Activated CD4-positive, alpha-beta T cell treated with anti-CD3 and anti-CD28 coated beads for 48 hours (primary cell): ENCODE measurements at places on chromosomes 7 and 10.
A peak's percentile ranks its signal among the peaks of the same experiment; 100 is the strongest.

- no peak for DNase-seq
These were observed 2.7 kb downstream of the FRAT1 start for GRCh38 chr10:97321804-97322190.

DNA sequence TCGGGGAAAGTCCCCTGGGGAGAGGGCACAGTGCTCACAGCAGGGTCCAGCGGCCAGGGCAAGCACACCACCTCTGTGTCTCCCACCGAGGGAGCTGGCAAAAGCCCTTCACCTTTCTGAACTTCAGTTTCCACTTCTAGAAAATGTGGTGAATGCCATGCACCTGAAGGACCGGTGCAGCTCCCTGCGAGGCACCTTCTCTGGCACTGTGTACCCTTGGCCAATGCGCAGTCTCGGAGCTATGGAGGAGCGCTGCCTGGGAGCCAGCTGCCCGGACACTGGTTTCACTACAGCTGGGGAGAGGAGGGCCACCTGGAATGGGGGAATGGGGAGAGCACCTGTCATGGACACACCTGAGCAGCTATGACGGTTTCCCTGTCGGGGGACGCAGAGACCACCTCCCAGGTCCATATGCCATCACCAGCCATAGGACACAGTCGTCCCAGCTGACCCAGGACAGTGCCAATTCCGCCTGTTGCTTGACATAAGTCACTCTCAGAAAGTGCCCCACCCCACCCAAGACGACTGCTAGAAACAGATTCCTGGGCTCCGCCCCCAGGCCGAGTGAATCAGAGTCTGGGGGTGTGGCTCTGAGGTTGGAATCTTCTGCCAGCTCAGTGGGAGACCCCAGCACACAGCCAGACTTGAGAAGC is 16.8 kb downstream of the RASGEF1A start:
- DNase-seq, result peak; percentile 39

GRCh38 chr7:77536413-77537135 is 521 bp upstream of the PTPN12 start:
- peak; percentile 97 for DNase-seq

- no peak for DNase-seq
These were observed 44.3 kb downstream of the CACUL1 start for GRCh38 chr10:118710487-118710886.

GRCh38 chr7:112789453-112789816 is 758 bp downstream of the TMEM168 start:
- DNase-seq, result no peak

DNA sequence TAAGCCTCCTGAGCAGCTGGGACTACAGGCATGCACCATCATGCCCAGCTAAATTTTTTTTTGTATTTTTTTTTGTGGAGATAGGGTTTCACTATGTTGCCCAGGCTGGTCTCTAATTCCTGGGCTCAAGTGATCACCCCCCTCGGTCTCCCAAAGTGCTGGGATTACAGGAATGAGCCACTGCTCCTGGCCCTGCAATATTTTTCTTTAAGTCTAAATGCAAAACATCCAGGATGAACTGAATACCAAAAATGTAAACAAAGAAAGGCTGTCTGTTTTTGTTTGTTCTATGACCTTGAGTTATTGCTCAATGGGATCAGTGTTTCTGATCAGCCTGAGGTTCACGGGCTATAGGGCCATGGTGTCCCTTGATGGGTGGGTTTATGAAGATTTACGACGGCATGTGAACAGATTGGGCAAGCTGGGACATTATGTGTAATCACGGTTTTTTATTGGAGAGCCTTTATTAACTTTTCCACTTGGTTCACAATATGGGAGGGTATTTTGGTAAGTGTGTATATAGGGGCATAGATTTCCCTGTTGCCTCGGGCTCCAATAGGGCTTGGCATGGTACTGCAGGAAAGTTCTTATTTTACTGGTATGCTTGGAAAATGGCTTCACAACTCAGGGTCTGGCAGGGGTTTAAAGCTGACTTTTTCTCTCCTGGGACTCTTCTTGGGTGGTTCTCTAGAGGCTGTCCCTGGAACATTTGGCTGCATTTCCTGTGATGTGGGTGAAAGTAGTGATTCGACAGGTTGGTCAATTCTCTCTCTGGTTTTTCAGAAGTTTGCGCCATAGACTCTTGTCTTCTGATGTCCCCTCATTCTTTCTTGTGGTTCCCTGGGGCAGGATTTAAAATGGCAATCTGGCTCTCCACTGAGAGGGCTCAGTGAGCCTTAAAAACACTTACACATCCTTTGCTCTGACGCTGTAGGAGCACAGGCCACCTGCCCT is 41.6 kb downstream of the MRPS33 start:
- DNase-seq, result no peak

- no peak for DNase-seq
These were observed 3.0 kb downstream of the NOD1 start for GRCh38 chr7:30475580-30475979.

DNA sequence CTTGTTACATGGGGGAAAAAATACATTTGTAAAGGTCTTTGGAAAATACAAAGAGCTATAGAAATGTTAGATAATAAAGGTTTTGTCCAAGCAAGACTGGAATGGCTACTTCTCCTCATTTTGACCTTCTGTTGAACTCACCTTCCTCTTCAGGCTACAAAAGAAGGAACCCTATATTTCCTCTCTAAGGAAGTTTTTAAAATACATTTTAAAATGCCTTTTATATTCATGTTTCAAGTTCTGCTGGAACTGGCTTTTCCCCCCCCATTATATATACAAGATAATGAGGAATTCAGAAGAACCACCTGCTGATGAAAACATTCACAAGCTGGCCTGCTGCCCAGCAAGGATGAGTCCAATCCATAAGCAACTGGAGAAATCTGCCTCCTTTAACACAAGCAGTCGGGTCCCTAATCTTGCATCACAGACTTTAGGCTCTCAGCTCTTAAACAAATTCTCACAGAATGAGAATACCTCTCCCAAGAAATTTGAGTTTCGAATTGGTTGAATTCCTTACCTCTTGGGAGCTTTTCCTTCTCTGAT is 44.6 kb downstream of the MTERF1 start:
- no peak for DNase-seq

GRCh38 chr7:50956522-50957155 is 173.9 kb upstream of the GRB10 start:
- DNase-seq, result no peak

DNA sequence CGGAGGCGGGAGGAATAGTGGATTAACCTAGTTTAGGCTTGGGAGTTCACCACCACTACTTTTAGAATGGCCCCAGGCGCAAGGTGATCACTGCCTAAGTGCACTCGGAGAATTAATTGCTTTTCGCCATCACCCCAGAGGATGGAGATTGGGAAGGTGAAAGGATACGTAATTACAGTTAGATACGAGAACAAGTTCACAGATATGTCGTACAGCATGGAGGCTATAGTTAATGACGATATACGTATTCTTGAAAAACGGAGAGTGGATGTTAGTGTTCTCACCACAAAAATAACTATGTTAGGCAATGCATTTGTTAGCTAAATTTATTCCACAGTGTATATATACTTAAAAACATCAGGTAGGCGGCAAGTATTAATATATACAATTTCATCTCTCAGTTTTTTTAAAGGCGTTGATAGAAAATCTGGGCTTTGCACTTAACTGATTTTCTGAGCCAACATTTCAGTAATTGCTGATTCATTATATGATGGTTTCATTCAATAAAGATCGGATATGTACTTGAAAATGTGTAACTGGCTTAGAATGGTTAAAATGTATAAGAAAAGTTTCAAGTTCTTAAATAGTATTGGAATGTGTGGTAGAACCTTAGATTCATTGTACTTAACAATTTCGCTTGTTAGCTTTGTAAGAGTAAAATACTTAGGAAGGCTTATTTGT is 683 bp downstream of the CDC123 start:
- DNase-seq, result no peak

DNA sequence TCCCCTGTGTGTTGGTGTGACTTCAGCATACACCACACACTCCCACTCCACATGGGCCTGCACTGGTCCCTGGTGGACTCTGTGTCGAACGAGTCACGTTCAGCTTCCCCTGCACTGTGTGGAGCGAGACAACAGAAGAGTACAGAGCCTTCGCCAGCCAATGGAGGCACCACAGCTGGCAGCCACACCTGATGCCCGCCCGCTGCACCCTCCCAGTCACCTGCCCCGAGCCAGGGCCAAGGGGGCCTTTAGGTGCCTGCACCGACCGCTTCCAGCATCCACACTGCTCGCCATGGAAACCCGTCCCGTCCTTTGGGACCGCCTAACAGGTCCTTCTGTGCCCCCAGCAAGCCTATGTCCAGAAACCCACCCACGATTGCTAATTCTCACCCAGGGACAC is 9.2 kb downstream of the FOXL3 start:
- DNase-seq, result no peak

DNA sequence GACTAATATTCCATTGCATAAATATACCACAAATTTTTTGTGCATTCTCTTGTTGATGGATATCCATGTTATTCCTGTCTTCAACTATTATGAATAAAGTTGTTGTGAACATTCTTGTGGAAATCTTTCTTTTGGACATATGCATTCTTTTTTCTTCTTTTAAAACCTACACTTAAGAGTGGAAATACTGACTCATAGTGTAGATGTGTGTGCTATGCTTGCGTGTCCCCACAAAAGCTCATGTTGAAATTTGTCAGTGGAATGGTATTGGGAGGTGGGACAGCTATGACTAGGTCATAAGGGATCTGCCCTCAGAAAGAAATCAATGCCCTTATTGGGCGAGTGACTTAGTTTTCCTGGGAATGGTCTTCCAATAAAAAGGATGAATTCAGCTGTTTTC is 203.6 kb upstream of the PRSS58 start:
- DNase-seq, result no peak

DNA sequence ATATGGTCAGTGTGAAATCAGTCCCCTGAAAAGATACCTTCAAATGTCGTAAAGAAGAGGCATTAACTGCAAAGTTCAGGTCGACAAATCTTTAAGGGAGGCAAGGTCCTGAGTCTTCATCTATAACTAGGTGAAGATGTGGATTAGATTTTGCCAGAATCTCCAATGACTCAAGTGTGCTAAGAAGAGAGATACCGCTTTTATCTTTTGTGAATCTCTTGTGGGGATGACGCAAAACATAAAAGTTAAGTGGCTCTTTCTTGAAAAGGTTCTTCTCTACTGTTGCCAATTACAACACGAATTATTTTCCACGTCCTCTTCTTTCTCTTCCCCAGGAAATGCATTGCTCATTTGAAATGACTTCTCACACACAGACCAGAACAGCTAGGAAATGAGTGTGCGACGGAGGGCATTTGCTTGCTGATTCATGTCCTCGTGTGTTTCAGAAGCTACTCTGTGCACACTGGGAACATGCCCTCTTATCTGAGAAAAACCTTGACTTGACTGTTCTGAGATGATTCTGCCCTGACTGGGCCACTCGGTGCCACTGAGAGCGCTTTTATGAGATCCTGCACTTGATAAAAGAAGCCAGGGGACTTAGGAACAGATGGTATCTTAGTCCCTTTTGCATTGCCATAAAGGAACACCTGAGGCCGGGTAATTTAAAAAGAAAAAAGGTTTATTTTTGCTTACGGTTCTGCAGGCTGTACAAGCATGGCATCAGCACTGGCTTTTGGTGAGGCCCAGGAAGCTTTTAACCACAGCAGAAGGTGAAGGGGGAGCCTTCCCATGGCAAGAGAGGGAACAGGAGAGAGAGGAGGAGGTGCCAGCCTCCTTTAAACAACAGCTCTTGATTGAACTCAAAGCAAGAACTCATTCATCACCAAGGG is 169.5 kb upstream of the PFKP start:
- DNase-seq, result peak; percentile 36
